NCI-H1105 (cell line): ENCODE measurements at places on chromosomes 5 and 9.

- DNase-seq: no peak
These were observed 29.0 kb downstream of the C9orf50 start for GRCh38 chr9:129591916-129592315.

- DNase-seq: no peak
These were observed 88.7 kb downstream of the BASP1 start for GRCh38 chr5:17305964-17306725.

DNA sequence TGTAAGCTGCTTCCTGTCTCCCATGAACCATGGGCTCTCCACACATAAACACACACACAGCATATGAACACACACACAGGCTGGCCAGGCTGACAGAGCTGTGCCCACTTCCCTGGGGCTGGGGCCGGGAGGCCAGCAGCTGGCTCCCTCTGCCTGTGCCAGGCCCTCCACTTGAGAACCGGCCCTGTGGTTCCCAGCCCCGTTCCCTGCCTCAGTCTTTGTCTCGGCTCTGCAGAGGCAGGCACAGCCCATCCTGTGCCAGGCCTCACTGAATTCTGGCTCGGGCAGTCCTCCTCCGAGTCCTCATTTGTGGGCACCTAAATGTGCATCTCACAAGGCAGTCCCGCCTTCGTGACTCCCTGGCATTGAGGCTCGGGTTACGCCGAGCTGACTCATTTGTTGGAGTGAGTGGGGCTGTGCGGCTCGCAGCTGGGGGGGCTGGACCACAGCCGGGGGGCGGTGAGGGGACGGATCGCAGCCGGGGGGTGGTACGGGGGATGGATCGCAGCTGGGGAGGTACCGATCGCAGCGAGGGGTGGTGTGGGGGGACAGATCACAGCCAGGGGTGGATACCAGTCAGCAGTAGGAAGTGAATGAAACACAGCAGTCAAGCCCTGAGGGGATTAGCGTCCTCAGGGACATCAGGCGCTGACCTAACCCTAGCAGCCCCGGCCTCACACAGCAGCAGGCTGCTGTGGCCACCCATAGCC is 72.3 kb downstream of the PSMB7 start:
- DNase-seq: no peak

- DNase-seq: no peak
These were observed 1.1 kb downstream of the SLC31A1 start for GRCh38 chr9:113222482-113222841.

DNA sequence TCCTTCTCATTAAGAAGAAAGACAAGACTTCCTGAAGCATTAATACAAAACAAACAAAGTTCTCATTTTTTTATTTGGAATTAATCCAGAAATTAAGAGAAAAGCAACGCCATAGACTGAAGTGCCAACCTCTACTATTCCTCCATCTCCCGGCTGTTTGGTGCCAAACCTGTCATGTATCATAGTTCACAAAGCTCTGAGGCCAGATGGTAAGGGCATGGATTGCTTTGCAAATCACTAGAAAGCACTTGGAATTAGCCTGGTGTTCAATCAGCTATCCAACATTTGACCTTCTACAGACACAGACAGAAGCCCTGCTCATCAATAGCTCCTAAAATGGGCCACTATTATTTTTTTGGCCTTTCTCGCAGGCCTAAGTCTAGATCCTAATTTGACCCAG is 33.8 kb downstream of the HTR1A start:
- DNase-seq: no peak

- DNase-seq: no peak
These were observed 5.5 kb upstream of the DNAJC21 start for GRCh38 chr5:34923694-34924461.

GRCh38 chr9:85527331-85528020 is 214.3 kb downstream of the AGTPBP1 start:
- no peak for DNase-seq

- no peak for DNase-seq
These were observed 271.4 kb downstream of the CSNK1G3 start for GRCh38 chr5:123783421-123783820.

DNA sequence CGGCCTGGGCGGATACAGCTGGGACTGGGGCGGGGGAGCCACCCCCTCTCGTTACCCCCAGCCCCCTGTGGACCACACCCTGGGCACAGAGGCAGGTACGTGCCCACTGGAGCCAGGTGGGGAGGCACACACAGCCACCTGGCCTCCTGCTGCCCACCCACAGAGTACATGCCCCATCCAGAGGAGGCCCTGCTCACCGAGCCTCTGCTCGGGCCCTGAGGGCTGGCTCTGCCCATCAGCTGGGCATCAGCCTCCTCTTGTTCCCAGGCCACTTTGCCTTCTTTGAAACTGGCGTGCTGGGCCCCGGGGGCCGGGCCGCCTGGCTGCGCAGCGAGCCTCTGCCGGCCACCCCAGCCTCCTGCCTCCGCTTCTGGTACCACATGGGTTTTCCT is 6.3 kb downstream of the MAMDC4 start:
- no peak for DNase-seq
